ENCODE measurements at places on chromosomes 2 and 18.
A peak's percentile ranks its signal among the peaks of the same experiment; 100 is the strongest.

GRCh38 chr2:99863903-99864270 is 278.5 kb downstream of the AFF3 start:
- DNase-seq, result no peak

- DNase-seq, result no peak
These were observed 457.3 kb downstream of the XIRP2 start for GRCh38 chr2:167345559-167345958.

DNA sequence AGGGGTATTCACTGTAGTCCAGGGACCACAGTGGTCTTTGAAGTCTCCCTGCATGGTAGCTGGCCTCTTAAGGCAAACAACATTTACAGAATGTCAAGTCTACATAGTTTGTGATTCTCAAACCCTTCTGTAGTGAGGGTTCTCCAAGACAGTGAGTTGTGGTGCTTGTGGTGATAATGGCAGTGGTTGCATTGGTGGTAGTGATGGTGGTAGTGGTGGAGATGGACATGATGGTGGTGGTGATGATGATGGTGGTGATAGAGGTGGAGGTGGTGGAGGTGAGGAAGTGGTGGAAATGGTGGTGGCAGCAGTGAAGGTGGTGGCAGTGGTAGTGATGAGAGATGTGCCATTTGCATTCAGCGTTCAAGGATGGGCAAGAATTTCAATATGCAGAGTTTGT is 104.9 kb downstream of the TACR1 start:
- no peak for DNase-seq

- DNase-seq, result peak; percentile 64
These were observed 16.9 kb downstream of the GPR75 start for GRCh38 chr2:53842891-53843290.

DNA sequence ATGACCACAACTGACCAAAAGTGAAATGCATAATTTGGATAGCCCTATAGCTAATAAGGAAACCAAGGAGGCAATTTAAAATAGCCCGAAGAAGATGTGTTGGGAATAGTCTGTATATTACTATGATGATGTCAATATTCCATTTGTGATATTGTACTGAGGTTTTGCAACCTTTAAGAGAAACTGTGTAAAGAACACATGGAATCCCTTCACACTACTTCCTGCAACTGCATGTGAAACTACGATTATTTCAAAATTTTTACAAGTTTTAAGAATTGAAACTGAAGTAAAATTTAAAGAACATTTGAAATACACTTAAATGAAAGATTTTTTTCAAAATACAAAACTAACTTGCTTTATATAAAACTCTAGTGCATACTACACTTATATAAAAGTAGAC is 504.3 kb upstream of the ID2 start:
- DNase-seq, result no peak

DNA sequence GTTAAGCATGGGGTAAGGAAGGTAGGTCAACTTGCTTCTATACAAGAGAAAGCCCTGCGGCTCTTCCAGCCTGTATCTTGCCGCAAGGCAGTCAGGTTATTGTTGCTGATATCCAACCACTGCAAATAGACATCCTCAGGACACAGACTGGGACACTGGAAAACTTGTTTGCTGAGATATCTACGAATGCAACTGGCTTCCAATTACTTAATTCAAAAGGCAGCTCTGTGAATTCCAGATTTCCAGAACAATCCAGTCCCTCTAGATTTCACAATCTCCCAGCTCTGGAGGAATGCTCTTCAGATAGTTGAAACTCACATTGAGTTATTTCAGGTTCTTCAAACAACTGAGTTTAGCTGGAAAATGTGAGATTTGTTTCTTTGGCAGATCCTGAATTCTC is 34.6 kb upstream of the SP9 start:
- DNase-seq, result no peak

- peak; percentile 38 for DNase-seq
These were observed 201.5 kb upstream of the SLC35G4 start for GRCh38 chr18:11407940-11408339.

GRCh38 chr2:237737196-237737865 is 61.2 kb upstream of the RBM44 start:
- DNase-seq, result no peak

- DNase-seq, result no peak
These were observed 36.8 kb downstream of the ATF2 start for GRCh38 chr2:175131252-175131651.

GRCh38 chr2:150676747-150677383 is 189.4 kb upstream of the RND3 start:
- DNase-seq, result no peak

DNA sequence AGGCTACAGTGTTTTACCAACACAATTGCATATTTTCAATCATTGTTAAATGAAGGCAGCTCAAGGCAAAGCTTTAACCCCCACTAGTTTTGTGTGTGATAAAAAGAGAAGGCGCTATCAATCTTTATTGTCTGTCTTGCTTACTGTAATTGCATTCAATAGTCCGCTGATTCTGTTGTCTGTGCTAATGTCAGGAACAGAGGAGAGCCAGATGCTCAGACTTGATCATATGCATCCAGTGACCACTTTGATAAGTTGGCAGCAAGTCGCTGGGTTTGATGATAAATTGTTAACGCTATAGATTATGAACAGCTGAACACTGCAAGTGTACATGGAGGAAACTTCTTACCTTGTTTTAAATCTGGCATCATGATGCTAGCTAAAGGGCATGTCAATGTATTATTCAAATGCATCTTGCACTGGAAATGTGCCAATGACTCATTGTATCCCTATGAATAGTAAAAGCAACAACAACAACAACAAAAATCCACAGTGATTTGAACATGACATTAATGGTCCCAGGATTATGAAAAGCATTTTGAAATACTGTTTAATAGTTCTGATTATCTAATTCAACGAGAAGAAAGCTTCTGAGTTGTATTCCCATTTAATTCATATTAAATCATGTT is 423.5 kb upstream of the FANCL start:
- DNase-seq, result no peak

- DNase-seq, result no peak
These were observed 855.6 kb downstream of the TSN start for GRCh38 chr2:122610948-122611609.

DNA sequence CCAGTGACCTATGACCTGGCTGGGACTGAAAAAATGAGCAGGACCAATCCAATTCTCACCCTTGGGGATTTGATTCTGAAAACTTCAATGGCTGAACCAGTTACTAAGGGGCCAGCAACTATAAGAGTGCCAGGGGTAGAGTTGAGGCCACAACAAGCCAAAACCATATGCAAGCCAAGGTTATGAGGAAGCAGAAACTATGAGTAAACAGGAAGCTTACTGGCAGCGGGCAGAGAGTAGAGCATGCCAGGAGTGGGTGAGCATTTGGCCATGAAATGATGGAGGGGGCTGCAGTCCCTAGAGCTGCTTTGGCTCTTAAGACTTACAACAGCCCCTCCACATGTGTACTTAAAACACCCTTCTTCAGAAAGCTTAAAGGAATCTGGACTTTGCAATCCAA is 82.4 kb downstream of the RBMS1 start:
- no peak for DNase-seq

- no peak for DNase-seq
These were observed 44.6 kb downstream of the CD8B2 start for GRCh38 chr2:106531676-106532214.

DNA sequence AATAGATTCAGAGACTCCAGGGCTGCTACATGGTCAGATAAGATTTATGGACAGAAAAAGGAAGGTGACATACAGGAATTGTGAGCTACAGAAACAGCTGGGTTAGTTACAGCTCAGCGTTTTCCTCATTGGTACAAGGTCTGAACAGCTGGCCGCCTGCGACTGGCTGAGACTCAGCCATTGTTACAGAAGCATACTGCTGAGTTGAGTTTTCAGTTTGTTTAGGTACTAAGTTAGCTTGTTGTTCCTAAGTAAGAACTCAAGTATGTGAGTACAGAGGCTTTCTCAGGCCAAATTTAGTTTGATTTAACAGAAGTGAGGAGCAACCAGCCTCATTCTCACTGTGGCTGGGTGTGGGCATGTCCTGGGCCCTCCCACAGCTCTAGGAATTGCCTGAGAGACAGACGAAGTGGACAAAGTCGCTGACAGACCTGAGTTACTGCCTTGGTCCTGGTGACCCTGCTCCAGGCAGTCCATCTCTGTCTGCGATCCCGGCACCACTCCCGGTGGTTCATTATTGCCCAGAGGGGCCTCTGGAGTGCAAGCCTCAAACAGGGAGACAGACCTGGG is 27.8 kb upstream of the RHOB start:
- DNase-seq, result peak; percentile 86

- no peak for DNase-seq
These were observed 351.2 kb upstream of the DLGAP1 start for GRCh38 chr18:4806331-4806730.

DNA sequence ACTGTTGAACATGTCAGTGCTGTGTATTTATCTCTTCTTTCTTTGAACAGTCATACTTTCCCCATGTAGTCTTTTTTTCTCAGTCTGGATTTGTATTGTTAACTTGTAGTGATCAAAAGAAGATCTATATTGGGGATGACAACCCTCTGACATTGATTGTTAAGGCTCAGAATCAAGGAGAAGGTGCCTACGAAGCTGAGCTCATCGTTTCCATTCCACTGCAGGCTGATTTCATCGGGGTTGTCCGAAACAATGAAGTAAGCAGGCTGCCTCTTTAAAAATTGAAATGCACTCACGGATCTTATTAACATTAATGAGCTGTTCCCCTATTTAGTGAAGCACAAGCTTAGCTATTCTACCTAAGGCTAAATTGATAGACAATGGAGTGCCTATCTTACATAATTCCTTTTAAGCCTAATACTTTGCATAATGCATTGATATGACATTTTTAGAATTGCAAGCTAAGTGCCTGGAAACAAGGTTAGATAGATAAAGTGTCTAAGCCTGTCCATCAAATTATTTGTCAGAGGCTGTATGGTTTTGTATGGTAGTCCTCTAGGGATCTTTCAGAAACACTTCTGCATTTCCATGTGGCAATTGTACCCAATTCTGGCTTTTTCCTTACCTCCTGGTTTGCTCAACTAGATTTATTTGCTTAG is 29.3 kb upstream of the FAM171B start:
- DNase-seq, result no peak

DNA sequence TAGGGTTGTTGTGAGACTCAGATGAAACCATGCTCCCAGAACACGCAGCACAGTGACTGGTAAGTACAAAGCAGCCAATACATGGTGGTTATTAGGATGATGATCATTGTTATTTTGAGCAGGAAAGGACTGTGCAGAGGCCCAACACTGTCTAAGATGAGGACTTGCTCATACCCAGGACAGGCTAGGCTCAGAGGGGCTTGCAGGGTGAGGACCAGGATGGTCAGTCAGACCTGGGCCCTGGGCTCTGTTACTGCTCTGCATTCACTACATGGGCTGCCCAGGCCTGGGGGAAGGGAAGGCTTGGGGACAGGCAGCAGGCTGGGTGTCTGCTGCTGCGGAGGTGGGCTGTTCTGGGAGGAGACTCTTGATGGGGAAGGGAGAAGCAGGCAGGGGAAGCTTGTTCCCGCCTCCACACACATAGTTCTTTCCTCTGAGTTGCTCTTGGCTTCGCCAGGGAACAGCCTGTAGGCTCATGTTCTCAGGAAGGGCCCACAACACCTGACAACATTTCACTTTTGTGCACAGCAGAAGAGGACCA is 17.5 kb downstream of the CAPN13 start:
- DNase-seq, result no peak

DNA sequence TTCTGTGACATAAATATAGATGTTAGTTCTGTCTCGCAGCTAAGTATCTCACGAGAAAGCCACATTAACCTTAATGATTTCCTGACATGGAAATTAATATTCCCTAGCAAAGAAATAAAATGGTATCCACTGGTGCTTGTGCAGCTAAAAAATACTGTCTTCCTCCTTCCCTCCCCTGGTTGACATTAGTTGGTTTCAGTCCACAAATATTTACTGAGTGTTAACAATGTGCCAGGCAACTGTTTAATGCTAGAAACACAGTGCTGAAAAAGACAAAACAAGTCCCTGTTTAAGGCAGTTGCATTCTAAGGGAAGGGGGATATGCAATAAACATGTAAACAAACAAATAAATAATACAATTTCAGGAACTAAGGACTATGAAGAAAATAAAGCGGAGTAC is 44.2 kb upstream of the VPS54 start:
- DNase-seq, result no peak

GRCh38 chr2:180675170-180675569 is 305.2 kb upstream of the UBE2E3 start:
- DNase-seq, result no peak

DNA sequence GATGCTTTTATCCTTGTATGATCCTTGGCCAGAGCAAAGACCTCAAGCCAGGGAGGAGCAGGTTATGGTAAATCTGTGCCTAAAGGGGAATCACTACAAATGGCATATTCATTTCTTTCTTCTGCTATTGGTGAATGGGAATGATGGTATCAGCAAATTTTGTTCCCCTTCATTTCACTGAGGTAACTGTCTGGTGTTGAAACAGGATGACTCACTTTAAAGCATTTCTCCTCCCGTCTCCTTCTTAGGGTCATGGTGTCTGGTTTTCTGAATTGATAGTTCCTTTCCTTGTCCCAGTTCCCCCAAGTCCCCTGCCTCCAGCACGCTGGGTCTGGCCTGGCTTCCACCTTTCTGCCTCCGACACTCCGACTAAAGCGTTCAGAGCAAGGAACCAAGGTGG is 109.2 kb downstream of the MREG start:
- no peak for DNase-seq

DNA sequence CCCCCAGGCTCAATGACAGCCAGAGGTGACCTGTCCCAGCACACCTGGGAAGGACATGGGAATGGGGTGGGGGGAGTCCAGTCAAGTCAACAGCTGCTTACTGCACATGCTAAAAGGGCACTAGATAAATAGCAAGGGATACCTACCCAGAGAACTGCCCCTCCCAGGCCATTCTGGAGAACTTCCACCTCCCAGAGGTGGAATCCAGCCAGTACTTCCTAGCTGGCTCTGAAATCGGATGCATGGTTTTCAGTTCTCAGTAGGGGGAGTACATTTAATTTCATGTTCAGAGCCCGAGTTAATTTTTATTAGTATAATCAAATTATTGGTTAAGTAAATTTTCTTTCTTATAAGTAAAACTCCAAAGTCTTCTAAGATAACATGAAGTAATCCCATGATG is 28.9 kb upstream of the ITGA6 start:
- DNase-seq, result no peak

DNA sequence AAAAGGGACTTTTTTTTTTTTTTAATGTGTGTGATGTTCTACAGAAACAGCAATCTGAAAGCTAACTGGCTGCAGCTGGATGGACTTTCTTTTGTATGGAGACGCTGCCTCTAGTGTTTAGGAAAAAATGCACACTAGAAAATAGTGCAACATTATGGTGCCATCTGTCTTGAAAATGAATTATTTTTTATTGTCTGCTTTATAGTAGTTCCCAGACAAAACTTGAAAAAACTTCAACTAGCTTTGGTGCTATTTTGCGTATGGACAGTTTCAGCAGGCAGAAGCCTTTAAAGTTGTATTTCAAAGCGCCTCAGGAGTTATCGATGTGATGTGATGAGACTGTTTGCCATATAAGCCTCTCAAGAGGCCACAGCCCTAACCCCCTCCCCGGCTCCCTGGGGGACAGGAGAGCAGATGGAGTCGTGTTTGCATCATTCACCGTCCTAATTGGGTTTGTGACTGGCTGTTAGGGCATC is 86.9 kb downstream of the LTBP1 start:
- DNase-seq, result peak; percentile 58

GRCh38 chr2:207746131-207746530 is 23.6 kb downstream of the FZD5 start:
- DNase-seq, result peak; percentile 67

GRCh38 chr18:10841203-10841602 is 308.2 kb downstream of the PIEZO2 start:
- no peak for DNase-seq

GRCh38 chr2:39732482-39732881 is 46.6 kb downstream of the THUMPD2 start:
- DNase-seq, result peak; percentile 57

GRCh38 chr18:60873708-60874107 is 459.5 kb upstream of the CDH20 start:
- no peak for DNase-seq
